ENCODE measurements at places on chromosomes 3 and 15.

DNA sequence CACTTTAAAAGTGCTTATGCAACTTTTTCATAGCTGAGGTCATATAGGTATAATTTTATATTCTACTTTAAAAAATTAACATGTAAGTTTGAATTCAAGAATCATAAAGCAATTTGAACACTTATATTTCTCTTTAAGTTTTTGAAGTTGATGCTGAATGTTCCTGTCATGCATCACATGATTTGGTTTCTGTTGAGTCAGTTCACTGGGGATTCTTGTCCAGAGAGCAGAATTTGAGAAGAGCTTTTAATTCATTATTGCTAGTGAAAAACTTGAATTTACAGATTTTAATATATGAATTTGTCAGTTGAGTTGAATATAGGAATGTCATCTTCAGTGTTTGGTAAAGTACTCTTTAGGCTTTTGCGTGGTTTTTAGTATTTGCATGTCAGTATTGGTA, 7.9 kb downstream of the SLC25A26 start:
- DNase-seq = peak; percentile 26

DNA sequence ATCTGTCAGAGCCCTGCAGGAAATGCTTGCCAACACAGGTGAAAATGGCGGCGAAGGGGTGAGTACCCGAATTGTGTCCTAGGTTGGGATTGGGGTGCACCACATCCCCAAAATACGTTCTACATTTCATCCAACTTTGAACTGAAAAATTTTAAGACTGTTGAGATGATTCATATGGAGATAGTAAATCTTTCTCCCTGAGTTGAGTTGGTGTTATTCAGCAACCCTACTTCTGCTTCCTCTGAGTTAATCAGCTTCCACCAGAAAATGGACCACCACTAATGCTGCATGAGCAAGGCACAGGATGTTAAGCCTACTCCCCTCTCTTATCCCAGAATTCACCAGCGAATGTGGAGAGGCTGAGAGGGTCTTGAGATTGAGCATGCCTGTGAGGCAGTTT, 192.9 kb downstream of the RYR3 start:
- no peak for DNase-seq

- no peak for DNase-seq
Observed at GRCh38 chr3:65597952-65598413, 440.7 kb downstream of the MAGI1 start.

GRCh38 chr15:41022487-41023090, 69.3 kb downstream of the CHAC1 start:
- peak; percentile 40 for DNase-seq

DNA sequence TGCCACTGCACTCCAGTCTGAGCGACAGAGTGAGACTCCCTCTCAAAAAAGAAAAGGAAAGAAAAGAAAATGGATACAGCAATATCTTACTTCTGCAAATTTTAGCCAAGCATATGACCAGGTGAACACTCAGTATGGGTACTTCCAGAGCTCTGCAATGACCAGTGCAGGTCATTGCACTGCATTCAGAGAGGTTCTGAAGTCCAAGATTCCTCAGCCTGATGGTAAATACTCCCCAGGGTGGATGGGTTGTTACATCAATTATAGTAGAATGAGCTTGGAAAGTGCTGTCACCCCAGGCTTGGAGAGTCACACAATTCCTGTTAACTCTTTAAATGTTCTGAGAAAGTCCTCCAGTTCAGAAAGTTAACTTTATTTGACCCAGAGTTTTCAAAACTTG, 103.7 kb downstream of the RPLP1 start:
- DNase-seq = no peak

- peak; percentile 57 for DNase-seq
Observed at GRCh38 chr3:81723732-81724313, 37.6 kb downstream of the GBE1 start.

DNA sequence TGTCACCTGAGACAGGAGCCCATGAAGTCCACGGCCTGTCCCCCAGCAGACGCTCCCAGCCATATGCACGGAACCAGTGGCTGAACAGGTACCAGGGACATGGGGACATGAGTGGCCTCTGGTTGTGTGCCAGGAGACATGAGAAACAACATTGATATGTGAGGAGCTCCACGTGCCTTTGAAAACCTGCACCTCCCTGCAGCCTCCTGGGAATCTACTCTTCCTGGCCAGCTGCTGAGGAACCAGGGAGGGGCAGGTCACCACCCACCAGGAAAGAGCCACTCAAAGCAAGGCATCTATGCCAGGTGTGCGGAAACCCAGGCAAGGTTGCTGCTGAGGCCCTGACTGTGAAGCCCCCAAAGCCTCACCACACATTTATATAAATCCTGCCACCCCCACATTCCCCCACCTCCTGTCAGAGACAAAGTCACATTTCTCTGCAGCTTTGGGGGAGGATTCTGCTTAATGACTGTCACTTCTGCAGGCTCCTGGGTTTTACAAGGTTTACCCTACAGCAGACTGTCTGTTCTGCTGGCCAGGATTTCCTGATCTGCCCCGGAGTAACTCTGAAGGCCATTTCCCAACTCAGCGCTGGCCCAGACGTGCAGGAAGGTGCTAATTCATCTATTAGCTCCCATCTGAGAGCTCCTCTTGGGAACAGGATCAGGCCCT, 110.8 kb downstream of the ADCY5 start:
- no peak for DNase-seq

- DNase-seq = no peak
Observed at GRCh38 chr15:65910341-65910740, 41.0 kb downstream of the RAB11A start.

DNA sequence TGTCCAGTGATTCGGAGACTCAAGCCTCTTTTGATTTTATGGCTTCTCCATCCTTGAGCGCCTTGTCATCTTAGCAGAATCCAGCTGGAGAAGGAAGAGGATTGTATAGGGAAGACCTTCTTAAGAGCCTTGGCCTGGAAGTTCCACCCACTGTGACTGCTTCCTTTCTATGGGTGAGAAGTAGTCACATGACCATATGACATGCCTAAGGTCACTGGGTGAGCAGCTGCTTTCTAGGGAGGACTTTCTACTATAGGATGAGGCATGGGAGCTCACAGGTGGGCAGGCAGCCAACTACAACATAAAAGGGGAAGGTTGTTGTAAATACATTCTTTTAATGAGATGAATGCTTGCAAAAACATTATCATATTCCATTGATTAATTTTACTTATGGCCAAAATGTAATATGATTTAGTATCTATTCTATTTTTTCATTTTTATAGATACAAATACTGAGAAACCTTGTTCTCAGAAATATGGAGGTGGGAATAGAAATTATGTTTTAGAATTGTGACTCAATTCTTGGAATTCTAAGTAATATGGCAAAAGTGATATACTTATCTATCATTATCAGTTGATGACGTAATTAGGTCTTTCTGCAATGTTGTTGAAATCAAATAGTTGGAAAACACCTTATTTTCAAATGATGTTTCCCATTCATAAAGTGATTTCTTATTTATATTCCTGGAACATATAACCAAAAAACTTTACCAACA, 53.6 kb upstream of the MINAR1 start:
- DNase-seq = no peak

- peak; percentile 97 for DNase-seq
Observed at GRCh38 chr3:33980252-33980651, 181.8 kb downstream of the PDCD6IP start.

GRCh38 chr3:71119171-71119570, 464.4 kb downstream of the FOXP1 start:
- no peak for DNase-seq

DNA sequence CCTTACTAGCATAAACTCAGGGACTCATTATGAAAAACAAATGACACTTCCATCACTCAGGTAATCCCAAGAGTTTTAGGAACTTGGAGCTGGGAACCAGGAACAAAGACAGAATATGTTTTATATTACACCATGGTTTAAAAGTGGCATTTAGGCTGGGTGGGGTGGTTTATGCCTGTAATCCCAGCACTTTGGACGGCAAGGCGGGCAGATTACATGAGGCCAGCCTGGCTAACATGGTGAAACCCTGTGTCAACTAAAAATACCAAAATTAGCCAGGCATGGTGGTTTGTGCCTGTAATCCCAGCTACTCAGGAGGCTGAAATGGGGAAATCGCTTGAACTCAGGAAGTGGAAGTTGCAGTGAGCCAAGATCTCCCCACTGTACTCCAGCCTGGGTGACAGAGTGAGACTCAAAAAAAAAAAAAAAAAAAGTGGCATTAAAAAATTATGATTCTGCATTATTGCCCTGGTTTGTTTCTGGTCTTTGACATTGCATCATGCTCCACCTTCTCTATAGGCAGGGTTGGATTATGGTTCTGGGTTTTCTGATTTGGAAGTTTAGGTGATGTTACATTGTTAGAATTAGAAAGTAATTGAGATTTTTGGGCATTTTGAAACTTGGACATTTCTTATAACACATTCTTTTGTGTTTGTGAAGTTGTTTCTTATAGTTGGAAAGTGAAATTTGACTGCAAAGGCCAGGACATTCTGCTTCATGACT, 19.0 kb downstream of the SQOR start:
- no peak for DNase-seq

DNA sequence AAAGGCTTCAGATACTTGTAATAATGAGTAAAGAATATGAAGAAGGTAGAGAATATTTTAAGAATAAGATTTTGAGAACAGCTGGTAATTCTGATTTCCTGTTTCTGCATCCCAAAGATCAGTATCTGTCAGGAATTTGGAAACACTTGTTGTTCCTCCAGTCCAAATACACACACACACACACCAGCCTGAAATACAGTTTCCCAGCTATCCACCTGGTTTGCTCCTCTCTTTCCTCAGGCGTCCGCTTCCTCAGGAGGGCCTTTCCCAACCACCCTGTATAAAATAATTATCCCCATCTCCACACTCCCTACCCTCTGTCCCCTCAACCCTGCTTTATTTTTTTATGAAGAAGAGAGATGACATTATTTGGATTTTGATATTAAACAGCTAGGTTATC, 2.0 kb upstream of the FSIP1 start:
- no peak for DNase-seq

- peak; percentile 90 for DNase-seq
Observed at GRCh38 chr3:157089455-157090221, 70.3 kb downstream of the CCNL1 start.

DNA sequence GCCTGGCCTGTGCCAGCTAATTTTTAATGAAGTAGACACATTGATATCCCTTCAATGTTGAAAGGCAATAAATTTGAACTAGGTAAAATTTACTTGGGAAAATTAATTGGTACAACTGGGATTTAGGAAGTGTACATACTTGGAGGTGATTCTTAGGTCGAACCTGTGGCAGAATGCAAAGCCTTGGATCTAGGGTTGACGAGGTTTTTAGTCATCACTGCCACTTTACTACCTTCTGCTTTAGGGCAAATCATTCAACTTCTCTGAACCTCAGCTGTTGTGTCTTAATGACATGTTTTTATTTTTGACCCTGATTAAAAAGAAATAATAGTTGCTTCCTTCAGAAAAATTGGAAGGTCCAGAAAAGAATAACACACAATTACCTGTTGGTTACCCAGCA, 2.5 kb downstream of the APPL1 start:
- DNase-seq = no peak

- peak; percentile 21 for DNase-seq
Observed at GRCh38 chr3:50112462-50112861, 23.7 kb downstream of the RBM5 start.

DNA sequence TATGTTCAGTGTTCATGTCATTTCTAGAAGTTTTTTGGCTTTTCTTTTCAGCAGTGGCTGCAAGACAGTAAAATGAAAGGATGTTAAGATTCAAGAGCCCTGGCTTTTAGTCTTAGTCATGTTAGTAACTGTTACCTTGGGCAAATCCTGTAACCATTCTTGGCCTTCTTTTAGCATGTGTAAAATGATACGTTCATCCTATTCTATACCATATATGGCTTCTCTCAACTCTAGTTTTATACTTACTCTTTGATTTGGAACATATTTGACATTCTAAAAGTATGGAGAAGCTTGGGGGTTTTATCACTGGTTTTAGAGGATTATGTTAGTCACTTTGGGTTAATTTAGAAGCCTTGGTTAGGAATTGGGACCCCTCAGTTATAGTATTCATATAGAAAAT, 20.1 kb downstream of the GTF2E1 start:
- no peak for DNase-seq

DNA sequence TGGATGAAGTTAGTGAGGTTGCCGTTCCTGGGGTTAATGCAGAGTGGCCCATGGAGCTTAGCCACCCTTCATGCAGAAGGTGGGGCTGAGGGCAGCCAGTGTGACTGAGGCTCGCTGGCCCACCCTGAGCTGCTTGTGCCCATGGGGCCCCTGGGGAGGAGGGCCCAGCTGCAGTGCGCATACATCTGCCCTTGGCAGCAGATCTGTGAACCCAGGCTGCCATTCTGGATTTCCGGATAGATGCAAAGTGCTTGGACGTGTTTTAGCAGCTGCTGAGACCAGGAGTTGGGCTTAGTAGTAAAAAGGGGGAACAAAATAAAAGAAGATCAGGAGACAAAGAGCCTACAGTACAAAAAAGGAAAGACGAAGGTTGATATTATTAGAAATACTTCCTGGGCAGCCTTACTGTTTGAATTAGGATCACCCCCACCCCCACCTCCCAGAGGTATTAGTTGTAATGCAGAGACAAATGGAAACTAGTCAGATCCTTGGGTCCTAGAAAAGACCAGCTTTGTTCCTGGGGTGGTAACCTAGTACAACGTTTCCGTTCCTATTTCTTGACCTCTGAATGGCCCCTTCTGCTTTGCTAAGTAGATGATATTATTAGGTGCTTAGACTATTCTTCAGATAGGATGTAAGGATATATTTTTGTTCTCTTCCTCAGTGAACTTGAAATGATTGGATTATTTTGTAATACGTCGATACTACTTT, 70.2 kb downstream of the IGF1R start:
- no peak for DNase-seq

GRCh38 chr3:171508676-171509075, 48.5 kb upstream of the TNIK start:
- DNase-seq = no peak

GRCh38 chr3:149604125-149604875, 53.5 kb downstream of the WWTR1 start:
- peak; percentile 57 for DNase-seq

DNA sequence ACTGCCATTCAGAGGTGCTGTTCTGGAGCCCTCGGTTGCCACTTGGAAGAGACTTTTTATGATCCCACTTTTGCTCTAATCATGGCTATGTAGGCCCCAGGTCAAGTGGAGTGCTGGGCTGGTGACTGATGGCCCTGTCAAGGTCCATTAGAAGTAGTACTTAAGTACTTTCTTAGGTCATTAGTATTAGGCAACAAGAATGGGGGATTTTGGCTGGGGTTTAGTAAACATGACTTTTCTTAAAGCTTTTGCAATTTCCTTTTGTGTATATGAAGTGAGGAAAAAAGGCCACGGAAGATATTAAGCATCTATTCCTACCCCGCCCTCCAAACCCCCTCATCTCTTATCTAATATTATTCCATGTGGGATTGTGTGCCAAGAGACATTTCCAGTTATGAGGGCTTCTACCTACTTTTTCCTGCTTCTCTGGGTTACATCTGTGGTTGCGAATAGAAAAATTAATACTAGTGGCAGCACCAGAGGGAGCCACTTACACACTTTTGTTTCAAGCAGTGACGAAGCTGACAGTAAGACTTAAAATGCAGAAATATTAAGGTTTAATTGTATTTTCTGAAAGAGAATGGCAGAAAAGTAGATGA, 13.9 kb downstream of the NLGN1 start:
- peak; percentile 48 for DNase-seq

GRCh38 chr15:78104566-78105475, 12.5 kb downstream of the SH2D7 start:
- DNase-seq = no peak

GRCh38 chr3:127711021-127711695, 38.4 kb downstream of the ABTB1 start:
- no peak for DNase-seq
